ENCODE measurements at places on chromosomes 5 and 9. TPM values are rescaled to one million over a fixed set of nuclear protein-coding genes. Genes with fewer than 3 reads are reported as not detected.

The SLC46A2 gene
- total RNA-seq = not detected

The FREM1 gene
- not detected for total RNA-seq

The SYK gene
- 53.0 TPM for total RNA-seq

The DMRT3 gene
- total RNA-seq = not detected

The RORB gene
- 2.2 TPM for total RNA-seq

The NR2F1 gene
- not detected for total RNA-seq

The FBN2 gene
- total RNA-seq = not detected

The ENTREP1 gene
- not detected for total RNA-seq

The RNF183 gene
- not detected for total RNA-seq
